Ovary (tissue), 10 donors: ENCODE measurements at places on chromosomes 6 and 20.

GRCh38 chr6:156776840-156777576, at the start of gene ARID1B:
Gene ARID1B (plus strand): TSS chr6:156777378. CDS start chr6:156777681, 303 bp downstream.
- peak; percentile 88 for DNase-seq

DNA sequence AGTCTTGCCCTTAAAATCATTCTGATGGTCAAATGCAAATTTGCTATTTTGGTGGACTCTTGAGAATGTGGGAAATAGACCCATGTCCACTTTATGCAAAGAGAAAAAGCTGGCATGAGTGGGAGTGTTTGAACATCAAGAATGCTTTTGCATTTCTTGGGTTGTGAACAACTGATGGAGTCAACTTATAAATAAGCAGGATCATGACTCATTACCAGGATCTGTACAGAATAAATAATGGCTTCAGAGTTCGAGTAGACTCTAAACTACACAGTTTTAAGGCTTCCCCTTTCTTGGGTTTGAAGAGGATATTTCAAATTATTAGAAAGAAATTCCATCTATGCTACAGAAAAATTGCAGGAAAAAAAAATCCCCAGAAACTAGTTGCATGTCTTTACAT, 195.5 kb downstream of the EYA4 start:
- DNase-seq = no peak

- no peak for DNase-seq
Measured at GRCh38 chr6:16240589-16241320, 2.4 kb downstream of the GMPR start.

- no peak for DNase-seq
Measured at GRCh38 chr20:2093883-2094282, 7.7 kb upstream of the STK35 start.

GRCh38 chr20:9112541-9113515, 43.9 kb downstream of the PLCB4 start:
- DNase-seq = no peak

DNA sequence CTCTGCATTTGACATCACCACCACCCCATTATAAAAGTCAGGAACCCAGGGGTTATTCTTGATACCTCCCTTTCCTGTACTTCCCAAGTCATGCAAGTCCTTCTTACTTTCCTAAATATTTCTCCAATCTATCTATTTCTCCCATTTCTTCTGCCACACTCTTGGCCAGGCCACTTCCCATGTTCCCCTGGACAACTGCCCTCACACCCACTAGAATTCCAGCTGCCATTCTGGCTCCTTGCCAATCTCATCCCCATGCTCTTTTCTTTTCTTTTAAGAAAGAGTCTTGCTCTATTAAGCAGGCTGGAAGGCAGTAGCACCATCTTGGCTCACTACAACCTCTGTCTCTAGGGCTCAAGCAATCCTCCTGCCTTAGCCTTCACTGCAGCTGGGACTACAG, 15.2 kb downstream of the DEFB132 start:
- no peak for DNase-seq

DNA sequence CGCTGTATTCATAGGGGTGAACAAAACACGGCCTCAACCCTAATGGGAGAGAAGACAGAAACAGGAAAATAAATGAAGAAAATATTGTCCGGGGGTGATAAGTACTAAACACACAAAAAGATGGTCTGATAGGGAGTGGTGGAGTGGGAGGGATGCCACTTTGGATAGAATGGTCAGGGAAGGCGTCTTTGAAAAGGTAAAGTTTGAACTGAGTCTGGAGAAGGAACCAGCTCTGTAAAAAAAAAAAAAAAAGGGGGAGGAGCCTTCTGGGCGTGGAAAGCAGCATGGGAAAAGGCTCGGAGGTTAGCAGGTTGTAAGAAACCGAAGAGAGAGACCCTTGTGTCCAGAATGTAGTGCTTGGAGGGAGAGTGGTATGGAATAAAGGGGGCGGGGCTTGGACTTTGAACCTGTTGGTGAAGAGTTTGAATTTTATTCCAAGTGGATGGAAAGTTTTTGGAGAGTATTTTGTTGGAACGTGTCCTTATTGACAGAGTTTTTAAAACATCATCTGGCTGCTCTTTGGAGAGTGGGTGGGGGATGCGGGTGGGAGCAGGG, 1.8 kb downstream of the CHMP4B start:
- DNase-seq = no peak

GRCh38 chr20:42531508-42531961, 658.2 kb downstream of the PTPRT start:
- no peak for DNase-seq

DNA sequence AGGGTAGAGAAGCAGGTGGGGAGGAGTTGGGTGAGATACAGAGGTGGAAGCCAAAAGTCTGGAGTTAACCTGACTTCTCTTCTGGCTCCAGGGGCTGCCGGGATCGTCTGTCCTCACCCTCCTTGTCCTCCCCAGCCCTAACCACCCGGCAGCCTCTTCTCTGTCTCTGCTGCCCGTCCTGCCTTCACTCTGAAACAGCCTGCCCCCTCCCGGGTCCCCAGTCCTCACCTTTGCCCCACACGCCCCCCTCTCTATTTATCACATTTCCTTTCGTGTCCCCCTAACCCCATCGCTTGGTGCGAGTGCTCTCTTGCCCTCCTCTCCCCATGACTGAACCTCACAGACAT, 5.7 kb downstream of the RING1 start:
- DNase-seq = no peak

DNA sequence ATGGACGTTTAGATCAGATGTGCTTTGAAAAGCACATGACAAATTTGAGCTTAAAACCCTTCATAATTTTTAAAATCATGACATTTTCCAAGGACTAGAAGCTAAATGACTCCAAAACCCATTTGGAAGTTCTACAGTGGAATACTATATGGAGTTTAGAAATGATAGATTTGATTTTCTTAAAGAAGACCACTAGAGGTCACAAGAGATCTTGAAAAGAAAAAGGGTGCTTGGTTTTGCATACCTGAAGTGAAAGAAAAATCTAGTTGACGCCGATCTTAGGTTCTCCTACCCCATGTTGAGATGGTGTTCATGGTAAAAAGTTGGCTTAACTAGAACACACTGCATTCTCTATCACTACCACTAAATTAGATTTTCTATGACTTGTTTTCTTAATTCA, 31.5 kb downstream of the CFAP61 start:
- no peak for DNase-seq

GRCh38 chr6:149501768-149502167, 17.0 kb upstream of the ZC3H12D start:
- DNase-seq = no peak

- no peak for DNase-seq
Measured at GRCh38 chr6:136720045-136720770, 72.1 kb downstream of the MAP3K5 start.

DNA sequence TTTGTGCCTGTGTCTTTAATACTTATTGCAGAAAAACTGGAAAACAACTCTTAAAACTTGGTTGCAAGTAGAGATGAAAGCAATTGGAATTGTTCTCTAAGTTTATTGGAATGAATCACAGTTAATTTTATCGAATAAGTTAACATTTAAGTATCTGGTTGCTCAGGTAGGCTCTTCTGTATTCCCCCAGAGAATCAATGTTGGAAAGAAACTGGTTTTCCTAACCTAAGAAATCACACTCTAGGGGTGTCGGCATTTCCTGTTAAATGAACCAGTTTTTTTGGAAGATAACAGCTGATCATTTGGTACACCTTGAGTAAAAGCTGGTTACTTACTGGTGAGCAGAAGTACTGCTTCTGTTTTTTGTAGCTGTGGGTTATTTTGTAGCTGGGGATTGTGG, 5.2 kb downstream of the TFAP2C start:
- no peak for DNase-seq

DNA sequence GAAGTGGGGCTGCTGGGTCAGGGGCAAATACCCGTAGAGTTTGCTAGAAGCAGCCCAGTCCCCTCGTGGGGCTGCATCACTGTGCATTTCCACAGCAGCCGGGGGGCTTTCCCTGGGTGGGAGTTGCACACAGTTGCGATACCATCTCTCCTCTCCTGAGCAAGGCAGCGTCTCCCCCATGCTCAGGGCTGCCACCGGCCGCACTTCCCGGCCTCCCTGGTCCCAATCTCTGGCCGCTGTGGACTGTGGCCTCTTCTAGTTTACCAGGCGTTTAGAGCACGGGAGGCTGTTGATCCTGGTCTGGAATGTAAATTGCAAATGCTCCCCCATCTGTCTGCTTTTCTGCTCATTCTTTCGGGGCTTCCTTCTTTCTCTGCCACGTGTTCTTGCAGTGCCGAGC, 31.1 kb downstream of the OSBPL2 start:
- DNase-seq = no peak

DNA sequence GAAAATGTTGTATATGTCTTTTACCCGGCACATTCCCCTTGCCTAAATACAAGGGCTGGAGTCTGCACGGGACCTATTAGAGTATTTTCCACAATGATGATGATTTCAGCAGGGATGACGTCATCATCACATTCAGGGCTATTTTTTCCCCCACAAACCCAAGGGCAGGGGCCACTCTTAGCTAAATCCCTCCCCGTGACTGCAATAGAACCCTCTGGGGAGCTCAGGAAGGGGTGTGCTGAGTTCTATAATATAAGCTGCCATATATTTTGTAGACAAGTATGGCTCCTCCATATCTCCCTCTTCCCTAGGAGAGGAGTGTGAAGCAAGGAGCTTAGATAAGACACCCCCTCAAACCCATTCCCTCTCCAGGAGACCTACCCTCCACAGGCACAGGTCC, 11.3 kb upstream of the MAPRE1 start:
- no peak for DNase-seq

GRCh38 chr20:49540232-49540620, 27.7 kb downstream of the PTGIS start:
- no peak for DNase-seq

DNA sequence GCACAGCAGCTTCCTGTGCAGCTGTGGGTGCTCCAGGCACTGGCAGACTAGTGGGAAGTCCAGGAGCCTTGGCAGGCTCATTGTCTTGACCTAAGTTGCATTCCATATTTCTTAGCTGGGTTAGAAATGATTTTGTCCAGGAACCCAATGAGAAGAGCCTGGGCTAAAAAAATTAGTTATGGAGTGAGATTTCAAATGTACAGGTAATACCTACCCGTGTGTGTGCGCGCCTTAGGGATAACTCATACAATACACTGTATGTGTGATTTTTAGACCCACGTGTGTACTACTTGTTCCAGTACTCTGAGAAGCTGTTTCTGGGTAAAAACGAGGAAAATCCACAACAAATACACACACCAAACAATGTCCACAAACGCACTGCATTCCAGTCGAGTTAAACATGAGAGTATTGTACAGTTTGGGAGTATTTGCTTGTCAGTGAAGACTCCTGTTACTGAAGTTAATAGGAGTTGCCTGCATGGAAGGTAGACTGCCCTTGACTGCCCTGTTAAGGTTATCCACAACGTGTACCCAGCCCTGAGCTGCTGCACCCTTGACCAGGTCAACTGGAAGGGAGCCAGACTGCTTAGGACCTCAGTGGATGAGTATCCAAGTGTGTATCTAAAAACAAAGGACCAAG, 1.4 kb downstream of the PAQR8 start:
- peak; percentile 23 for DNase-seq

DNA sequence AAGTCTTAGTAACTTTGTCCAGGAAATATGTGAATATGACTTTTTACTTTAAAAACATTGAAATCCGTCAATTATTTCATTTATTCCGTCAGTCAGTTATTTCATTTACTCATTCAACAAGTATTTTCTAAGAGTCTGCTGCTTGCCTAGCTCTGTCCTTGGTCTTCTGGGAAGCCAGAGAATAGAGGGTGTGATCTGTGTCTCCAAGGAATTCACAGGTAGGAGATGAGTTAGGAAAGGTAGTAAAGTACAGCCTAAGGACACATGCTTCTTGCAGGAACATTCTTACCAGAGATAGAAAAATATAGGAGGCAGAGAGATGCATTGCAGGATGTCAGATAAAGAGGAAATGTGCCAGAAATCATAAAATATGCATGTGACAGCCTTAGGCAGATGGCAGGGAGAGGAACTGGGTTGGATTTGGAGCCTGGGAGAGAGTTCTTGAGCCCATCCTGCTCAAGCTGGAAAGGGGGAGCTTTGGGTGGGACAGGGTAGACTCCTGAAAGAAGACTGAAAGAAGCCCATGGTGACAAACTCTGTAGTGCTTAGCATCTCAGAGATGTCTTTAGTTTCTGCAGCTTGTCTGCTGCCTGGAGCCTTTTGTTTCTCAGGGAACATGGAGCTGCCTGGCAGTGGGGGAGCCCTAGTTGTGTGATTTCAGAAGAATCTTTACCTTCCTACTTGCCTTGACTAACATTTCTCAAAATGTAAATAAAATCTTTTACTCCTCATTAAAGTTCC, 3.5 kb downstream of the SH3BGRL2 start:
- DNase-seq = no peak

DNA sequence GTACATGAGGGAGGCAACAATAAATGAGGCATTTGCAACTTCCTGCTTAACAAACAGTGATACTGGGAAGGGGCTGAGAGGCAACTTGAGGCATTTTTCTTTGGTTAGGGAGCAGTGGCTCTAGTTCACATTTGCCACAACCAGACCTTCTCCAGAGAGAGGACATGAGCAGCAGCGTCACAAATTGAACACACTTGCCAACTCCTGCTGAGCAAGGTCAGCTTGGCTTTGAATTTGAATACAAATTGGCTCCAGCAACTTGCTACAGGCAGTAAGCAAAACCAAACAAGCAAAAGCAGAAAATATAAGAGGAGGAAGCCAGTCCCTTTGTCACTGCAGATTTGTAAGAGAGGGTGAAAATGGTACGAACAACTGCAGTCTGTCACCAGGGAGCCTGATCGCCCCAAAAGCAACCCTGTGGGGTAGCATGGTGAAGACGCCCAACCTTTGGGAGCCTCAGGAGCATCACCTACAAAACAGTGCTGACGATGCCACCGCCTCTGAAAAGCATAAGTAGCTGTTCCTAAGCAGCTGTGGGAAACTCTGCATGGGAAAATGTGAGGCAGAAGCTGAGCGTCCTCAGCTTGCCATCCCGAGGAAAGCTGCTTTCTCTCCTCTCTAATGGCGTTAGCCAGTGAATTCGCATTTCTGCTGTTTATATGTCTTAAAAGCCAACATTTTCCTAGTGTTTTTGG, 378.7 kb downstream of the RNGTT start:
- no peak for DNase-seq

DNA sequence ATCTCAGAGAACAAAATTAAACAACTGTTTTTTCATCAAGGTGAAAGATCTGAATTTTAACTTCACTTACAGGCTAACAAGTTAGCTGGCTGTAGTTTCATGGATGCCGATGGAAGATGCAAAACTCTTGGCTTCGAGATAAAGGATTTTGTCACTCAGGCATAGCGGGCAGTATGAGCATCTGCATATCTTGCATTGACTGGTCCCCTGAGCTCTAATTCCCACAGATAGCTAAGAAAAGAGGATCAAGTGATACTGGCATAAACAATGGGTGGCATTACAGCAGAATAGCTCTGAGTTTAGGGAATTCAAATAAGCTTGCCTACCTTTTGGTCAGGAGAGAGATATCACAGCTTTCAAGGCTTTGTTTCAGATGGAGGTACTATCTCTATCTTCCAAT, 1.8 kb upstream of the CLVS2 start:
- DNase-seq = no peak

- DNase-seq = no peak
Measured at GRCh38 chr6:56851074-56851473, 103.8 kb upstream of the BEND6 start.

DNA sequence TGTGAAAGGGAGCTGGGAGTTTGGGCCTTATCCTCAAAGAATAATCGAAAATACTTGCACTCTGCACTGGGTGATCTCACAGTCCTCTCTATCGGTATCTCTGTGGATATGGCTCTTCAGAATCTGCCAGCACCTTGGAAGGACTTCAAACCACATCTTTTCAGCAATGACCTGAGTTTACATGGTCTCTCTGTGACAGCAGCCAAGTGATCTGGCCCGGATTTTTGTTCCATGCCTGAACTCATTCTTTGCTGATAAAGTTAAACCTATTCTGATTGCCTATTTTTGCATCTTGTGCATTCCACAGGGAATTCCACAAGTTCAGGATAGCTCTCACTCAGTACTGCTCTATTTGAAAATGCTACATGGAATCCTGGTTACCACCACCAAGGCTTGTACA, 98.9 kb downstream of the HDGFL1 start:
- DNase-seq = peak; percentile 19
